ENCODE measurements at places on chromosomes 2 and 18.

DNA sequence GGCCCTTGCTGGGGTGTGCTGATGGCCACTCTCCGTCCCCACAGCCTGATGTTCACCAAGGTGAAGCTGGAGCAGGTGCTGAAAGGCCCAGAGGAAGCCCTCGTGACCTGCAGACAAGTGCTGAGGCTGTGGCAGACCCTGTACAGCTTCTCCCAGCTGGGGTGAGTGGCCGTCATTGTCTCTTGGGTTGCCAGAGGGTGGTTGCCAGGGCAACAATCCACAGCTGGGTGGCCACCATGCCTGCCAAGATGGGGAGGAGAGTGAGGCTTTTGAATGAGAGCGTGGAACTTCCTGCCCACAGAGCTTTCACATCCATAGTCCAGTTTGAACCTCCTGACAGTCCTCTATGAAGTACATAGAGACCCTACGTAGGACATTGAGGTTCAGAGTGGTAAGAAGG, 108.8 kb downstream of the STPG4 start:
- no peak for DNase-seq

DNA sequence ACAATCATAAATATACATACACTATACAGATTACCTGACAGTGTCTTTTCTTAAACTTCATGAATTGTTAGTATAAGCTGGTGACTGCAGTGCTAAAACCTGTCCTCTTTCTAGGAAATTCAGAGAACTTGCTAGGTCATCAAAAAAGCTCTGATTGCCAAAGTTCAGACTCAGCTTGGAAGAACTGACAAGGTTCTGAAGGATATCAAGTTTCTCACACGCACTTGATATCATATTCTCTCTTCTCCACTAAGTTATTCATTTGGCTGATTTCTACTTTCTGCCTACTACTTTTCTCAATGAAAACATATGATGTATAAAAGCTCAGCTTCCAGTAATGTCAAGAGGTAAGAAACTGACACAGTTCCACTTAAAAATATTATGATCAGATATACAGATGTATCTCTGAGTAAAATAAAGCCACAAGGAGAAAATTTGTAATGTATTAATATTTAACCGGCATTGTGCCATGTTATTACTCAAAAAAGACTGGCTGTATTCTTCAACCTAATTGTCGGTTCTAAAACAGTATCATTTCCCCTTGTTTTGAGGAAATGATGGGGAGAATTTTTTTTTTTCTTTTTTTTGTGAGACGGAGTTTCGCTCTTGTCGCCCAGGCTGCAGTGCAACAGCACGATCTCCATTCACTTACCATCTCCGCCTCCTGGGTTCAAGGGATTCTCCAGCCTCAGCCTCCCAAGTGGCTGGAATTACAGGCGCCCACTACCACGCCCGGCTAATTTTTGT, 2.4 kb downstream of the OSBPL1A start:
- no peak for DNase-seq

- DNase-seq: no peak
Measured at GRCh38 chr18:10320791-10321190, 133.6 kb upstream of the APCDD1 start.

- DNase-seq: no peak
Measured at GRCh38 chr2:32416519-32416918, 59.7 kb downstream of the BIRC6 start.

GRCh38 chr2:56757884-56758545, 574.2 kb downstream of the CCDC85A start:
- DNase-seq: no peak

DNA sequence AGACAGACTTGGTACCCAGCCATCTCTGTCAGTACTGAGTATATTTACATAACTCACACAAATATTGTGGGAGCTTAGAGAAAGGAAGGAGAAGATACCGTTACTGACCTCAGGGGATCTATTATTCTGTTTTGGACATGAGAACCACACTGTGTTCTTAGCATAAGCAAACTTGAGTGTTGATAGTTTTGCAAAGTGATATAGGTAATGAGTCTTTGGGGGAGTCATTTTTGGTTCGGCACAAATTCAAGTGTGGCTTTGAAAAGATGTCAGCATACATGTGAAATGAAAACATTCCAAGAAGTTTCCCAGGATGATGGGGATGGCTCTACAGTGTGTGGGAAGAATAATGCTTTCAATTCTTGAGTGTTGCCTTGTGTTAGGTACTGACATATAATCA, 24.1 kb downstream of the SMARCAL1 start:
- no peak for DNase-seq

GRCh38 chr2:219182331-219183150, 4.5 kb downstream of the RETREG2 start:
- DNase-seq: no peak

DNA sequence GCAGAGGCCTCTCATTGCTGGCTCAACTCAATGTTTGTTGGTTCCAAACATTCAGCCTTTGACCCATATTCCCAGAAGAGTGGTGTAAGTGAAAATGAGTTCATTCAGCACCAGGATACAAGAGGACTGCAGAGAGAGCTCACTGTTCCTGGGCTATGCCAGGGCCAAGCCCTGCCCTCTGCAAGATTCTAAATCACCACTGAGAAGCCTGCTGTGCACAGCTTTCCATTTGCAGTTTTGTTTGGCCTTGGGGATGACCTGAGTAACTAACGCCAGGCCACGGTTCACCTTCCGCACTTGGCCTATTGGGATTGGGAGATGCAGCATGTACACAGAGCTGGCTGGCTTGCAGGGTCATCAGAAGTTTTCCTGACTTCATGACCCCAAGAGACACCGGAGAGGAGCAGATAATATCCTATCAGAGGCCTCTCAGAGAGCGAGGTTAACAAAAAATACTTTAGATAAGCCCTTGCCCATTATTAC, 12.6 kb downstream of the GKN1 start:
- DNase-seq: no peak

GRCh38 chr18:79467126-79467525, 71.4 kb downstream of the NFATC1 start:
- no peak for DNase-seq

- DNase-seq: no peak
Measured at GRCh38 chr2:15720561-15721307, 129.1 kb downstream of the DDX1 start.

GRCh38 chr2:150392614-150393013, 94.9 kb downstream of the RND3 start:
- DNase-seq: no peak
